ENCODE measurements at places on chromosomes 7 and 10. TPM values are rescaled to one million over a fixed set of nuclear protein-coding genes. Genes with fewer than 3 reads are reported as not detected.

DNA sequence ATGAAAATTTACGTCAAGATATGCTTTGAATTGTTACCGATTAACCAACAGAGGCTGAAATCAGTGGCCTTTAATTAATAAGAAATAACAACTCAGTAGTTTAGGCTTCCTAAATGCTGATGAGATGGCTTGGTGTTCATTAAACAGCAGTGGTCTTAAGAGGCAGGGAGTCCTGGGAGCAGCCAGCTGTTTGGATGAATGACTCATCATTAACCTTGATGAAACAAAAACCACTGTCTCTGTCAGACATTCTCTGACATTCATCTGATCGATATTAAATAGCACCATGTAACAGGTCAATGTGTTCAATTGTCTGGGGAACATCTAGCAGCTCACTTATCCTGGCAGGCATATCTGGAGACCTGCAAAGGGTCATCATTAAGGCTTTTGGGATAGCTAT, 234.2 kb upstream of the LRRN3 start:
- peak; percentile 50 for DNase-seq

DNA sequence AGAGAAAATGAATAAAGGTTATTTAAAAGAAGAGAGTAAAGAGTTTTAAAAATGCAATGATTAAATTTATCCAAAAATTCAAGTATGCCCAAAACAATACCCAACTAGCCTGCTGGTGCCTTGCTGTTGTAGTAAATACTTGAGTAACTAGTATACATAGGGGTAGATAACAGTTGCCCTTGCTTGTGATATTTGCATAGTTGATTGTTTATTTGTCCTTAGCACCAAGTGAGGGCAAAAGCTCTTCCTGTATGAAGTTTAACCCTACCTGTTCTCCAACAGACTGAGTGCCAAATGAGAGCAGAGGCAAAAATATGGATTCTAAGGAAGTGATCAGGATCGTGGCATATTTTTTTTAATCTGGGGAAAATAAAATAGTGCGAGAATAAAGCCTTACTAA, 85.0 kb downstream of the PTN start:
- no peak for DNase-seq

GRCh38 chr7:91342346-91342745, 78.1 kb downstream of the FZD1 start:
- no peak for DNase-seq

DNA sequence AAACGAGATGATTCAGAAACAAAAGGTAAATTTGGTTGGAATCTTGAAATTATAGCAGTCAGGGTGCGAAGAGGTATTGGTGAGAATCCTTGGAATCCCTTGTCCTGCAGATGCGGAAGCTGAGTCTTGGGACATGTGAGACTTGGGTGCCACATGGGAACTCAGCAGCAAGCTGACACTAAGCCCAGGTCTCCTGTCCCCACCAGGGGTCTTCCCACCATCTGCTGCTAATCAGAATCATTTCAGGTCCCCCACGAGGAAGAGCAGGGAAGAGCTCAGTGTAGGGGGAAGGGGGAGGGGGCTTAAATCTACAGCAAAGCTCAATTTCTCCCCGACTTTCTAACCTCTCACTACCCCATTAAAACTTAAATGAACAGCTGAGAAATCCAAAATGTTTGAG, 126.1 kb upstream of the BMPER start:
- no peak for DNase-seq

DNA sequence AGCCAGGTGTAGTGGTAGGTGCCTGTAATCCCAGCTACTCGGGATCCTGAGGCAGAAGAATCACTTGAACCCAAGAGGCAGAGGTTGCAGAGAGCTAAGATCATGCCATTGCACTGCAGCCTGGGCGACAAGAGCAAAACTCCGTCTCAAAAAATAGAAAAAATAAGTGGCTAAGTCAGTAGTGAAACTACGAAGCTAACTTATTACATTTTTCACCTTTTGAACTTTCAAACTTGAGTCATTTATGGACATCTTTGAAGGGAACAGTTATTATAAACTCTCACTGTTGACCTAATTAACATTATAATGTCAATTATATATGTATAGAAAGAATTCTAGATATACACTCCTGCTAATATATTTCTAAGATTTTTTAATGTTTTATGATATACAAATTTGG, 541.5 kb upstream of the C7orf33 start:
- DNase-seq = no peak

- no peak for DNase-seq
These were observed 17.9 kb downstream of the OR6V1 start for GRCh38 chr7:143069912-143070500.

DNA sequence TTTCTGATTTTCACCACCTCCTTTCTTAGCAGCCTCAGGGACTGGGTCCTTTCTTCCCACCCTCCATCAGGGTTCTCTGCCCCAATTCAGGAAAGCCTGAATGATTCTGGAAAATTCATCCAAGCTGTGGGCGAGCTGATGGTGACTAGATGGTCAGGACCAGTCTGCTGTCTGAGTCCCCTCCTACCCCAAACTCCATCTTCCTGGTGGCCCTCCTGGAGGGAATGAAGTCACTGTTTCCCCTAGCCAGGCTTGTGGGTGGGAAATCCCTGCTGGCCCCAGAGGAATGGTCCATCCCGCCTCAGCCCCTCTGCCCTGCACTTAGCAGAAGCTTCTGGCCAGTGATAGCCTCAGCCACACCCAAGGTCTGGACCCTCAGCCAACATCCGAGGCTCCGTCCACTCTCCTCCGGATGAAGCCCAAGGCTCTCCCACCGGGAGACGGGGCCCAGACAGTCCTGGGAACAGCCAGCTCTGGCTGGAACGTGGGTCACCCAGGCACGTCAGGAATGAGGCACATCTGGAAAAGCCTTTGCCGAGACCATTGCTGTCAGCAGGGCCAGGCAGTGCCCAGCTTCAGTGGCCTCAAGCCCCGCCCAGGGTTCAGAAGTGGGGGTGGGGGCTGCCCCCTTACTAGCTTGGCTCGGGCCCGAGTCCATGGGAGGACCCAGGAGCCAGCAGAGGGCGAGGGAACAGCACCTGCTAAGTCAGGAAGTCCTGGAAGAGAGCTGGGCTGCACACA, 4.0 kb upstream of the AQP1 start:
- DNase-seq = no peak

- DNase-seq = no peak
These were observed 1.2 kb downstream of the SORCS1 start for GRCh38 chr10:107163076-107163855.

GRCh38 chr10:102342958-102343357, 52.5 kb upstream of the NFKB2 start:
- peak; percentile 86 for DNase-seq

GRCh38 chr10:63976538-63976937, 455.3 kb downstream of the REEP3 start:
- DNase-seq = peak; percentile 6

DNA sequence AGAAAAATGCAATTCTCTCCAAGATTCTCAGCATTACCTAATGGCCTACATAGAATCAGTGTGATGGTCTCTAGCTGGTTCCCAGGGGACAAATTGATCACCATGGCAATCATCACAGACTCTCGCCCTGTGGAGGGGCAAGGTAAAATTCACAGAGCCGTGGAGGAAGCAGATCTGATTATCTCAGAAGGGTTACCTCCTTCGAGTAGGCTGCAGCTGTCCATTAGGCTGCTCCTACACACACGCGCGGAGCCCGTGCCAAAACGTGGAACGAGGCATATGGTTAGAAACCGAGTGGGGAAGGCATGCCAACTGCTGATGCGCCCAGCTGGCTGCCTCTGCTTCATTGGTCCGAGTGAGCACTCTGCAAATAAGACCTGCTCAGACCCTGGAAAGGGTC, 52.8 kb upstream of the PTER start:
- DNase-seq = no peak

DNA sequence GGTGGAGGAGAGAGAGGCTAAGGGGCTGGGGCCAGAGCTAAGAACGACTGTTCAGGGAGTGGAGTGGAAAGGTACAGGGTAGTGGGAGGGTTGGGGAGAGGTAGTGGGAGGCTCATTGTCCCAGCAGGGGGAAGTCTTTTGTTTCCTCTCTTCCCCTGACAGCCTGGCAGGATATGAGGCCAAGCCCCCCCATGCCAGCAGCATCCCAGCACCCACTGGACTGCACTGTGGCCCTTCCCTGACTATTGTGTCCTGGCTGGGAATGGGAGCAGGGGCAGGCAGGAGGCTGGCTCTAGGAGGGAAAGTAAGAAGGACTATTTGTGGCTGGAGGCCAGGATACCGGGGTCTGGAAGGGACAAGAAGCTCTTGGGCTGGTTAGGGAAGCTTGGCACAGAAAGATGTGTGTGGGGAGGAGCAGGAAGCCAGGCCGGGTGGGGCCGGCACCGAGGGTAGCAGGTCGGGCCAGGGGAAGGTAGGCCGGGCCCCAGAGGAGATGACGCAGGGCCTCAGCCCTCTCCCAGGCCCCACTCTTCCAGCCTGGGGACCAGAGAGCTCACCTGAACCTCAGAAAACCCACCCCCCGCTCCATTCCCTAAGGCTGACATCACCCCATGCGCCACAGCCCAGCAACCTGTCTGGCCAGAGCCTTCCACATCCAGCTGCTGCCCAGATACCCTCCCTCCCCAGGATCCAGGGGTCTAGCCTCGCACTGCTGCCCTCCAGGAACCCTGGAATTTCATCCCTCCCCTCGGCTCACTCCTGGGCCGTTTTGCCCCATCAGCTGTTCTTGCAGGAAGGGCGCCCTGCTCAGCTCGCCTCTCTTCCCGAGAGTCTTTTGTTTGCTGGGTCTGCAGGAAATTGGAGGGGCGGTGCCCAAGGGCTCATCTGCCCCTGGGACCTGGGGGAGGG, 8.8 kb upstream of the EPHB4 start:
- no peak for DNase-seq

DNA sequence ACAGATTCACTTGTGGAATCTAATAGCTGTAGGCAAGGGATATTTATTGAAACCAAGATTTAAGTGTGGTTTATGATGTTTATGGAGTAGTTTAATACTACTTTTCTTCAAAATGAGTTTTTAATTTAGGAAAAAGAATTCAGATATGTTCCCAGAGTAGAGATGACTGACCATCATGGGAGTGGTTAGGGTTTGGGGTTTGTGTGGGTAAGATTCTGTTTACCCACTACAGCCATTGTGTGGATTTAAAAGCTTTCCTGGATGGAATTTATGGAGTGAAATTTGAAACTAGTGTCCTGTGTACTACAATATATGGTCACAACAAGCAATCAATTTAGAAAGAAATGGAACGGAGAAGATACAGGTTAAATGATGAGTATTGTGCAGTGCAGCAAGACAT, 453.5 kb downstream of the AUTS2 start:
- no peak for DNase-seq

DNA sequence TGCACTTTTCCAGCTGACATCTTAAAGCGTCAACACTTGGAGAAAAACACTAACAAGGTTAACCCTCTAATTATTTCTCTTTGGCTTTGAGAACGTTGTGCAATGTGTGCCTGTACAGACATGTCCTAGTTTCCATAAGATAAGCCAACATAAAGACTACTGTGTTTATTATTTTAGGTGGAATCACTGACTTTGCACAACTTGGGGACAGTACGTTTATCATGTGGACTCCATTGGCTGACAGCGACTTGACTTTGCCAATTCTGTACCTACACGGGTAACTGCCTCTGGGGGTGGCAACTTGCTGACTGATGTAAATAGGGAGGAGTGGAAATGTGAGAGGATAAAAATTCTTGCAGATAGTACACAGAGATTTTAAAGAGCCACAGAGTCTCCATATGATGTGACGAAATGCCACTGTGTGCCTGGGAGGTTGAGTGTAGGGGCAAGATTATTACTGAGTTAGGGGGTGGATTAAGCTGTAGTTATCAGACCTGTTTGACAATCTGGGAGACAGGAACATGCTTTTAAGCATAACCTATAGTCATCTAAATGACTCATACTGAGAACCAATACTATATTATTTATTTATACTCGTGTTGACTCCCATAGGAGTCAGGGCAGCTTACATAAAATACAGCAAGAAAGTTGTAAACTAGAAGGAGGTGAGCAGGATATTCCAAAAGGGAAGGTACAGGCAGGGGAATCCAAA, 21.0 kb downstream of the SLC13A4 start:
- DNase-seq = peak; percentile 64

DNA sequence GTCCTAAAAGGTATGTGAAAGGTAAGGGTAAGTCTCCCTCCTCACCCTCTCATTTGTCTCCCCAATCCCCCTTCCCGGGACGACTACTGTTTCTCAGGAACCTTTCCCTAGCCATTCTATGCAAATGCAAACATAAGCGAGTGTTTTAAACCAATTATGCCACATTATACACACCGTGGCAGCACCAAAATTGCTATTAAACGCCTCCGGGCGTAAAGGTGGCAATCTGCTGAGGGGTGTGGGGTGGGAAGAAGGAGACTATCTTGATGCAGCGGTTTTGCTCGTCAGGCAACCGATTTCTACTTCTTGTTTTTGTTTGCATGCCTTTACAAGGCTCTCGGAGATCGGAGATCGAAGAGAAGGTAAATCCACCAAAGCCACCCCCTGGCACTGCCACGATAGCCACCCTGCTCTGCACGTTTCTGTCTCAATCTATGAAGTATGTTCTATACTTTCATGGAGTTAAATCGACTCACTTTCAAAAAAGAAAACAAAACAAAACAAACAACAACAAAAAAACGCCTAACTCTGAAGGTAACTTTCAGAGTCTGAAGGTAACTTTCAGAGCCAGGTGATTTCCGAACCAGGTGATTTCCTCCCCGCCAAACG, 46.0 kb upstream of the CDK1 start:
- no peak for DNase-seq

- DNase-seq = no peak
These were observed 40.6 kb upstream of the AOAH start for GRCh38 chr7:36764929-36765328.

DNA sequence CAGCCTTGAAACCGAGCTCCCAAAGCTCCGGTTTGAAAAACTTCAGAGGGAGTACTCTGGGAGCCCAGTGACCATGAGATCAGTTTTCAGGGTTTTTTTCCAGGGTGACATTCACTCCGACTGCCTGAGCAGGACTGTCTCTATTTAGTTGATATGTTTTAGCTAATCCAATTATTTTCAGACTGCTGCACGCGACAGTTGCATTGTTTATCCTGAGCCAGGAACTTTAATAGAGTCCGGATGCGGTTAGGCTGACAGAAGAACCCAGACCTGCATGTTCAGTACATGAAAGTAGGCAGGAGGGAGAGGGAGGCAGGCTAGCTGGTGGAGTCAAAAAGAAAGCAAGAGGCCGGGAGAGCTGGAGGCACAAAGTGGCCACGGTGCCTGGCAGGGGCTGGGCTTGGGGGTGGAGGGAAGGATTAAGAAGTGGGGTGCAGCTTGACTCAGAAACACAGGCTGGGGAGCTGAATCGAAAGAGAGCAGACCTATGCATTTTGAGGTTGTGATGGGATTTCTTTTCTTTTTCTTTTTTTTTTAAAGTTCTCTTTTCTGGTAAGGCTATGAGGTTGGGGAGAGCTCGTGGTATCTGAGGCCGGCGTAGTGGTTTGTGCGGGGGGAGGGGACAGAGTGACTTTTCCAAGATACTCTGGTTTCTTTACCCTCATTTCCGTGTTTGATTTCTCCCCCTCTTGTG, 5.7 kb downstream of the GATA3 start:
- DNase-seq = peak; percentile 25

The GARIN1A gene
- total RNA-seq = 0.18 TPM

The MRPS16 gene
- 45.3 TPM for total RNA-seq

The FANK1 gene
- 1.9 TPM for total RNA-seq

The CCL24 gene
- not detected for total RNA-seq

The CYP17A1 gene
- total RNA-seq = not detected

The NPY4R gene
- total RNA-seq = 0.83 TPM

The DNAJB6 gene
- total RNA-seq = 155 TPM

The PNLIPRP1 gene
- not detected for total RNA-seq

The INHBA gene
- total RNA-seq = 133 TPM

Data from IMR-90 (cell line).